Activated naive CD4-positive, alpha-beta T cell treated with anti-CD3 and anti-CD28 coated beads, Interleukin-2, amount 50 U/mL, for 72 hours (primary cell): ENCODE measurements at places on chromosomes 12 and 14. TPM values are rescaled to one million over a fixed set of nuclear protein-coding genes. Genes with fewer than 3 reads are reported as not detected.

- no peak for DNase-seq
Measured at GRCh38 chr12:50790081-50790480, 26.2 kb downstream of the ATF1 start.

Gene ENDOU
- not detected for total RNA-seq

Gene TMEM30B
- 1.4 TPM for total RNA-seq

- no peak for DNase-seq
Measured at GRCh38 chr12:94872971-94873733, 130.3 kb downstream of the NDUFA12 start.

Gene CSAD
- total RNA-seq: 24.4 TPM

Gene PRIMA1
- not detected for total RNA-seq

Gene KRT1
- total RNA-seq: not detected

Gene BCL11B
- total RNA-seq: 57.8 TPM

DNA sequence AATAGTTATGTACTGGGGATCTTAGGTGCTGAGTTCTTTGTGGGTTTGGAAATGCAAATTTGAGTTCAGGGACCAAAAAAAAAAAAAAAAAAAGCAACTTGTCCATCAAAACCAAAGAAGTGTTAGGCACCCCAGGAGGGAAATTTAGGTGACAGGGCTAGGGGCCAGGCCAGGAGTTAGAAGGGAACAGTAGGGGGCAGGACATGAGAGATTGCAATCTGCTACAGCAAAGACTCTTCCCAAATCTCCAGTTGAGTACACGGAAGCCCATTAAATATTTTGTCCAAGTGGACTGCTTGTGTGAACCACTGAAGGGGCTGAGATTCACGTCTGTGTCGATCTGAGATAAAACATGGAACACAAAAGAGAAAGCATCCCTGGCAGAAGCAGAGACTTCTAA is 52.8 kb downstream of the TSPAN19 start:
- DNase-seq: no peak
